ENCODE measurements at places on chromosomes 13 and 19.
A peak's percentile ranks its signal among the peaks of the same experiment; 100 is the strongest.

DNA sequence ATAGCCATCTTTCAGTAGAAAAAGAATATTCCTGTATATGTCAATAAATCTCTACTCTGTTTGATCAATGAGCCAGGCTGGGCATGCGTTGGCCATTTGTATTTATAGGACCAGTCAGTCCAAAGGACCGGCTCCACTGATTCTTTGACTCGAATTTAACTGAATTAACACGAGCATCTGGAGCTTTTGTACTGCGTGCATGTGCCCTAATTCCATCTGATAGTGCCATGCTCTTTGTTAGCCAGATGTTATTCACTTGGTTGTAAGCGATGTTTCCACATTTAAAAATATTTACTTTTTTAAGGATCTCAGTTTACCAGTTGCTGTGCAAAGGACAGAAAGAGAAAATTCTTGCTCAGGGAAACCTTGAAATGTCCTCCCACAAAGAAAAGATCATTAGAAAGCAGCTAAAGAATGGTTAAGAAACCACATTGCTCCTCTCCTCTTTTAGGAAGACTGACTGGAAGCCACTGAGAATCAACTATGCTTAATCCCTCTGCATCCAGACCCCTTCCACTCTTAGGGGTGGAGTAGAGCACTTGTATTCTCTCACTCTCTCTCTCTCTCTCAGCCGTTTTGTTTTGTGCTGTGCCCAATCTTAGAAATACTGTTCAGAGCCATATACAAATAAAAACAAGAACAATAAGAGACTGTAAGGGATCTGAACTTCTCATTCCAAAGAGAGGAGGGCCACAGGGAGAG, 165.8 kb downstream of the DCLK1 start:
- DNase-seq, result no peak

- DNase-seq, result no peak
Measured at GRCh38 chr13:57045826-57046546, 94.7 kb upstream of the PRR20A start.

DNA sequence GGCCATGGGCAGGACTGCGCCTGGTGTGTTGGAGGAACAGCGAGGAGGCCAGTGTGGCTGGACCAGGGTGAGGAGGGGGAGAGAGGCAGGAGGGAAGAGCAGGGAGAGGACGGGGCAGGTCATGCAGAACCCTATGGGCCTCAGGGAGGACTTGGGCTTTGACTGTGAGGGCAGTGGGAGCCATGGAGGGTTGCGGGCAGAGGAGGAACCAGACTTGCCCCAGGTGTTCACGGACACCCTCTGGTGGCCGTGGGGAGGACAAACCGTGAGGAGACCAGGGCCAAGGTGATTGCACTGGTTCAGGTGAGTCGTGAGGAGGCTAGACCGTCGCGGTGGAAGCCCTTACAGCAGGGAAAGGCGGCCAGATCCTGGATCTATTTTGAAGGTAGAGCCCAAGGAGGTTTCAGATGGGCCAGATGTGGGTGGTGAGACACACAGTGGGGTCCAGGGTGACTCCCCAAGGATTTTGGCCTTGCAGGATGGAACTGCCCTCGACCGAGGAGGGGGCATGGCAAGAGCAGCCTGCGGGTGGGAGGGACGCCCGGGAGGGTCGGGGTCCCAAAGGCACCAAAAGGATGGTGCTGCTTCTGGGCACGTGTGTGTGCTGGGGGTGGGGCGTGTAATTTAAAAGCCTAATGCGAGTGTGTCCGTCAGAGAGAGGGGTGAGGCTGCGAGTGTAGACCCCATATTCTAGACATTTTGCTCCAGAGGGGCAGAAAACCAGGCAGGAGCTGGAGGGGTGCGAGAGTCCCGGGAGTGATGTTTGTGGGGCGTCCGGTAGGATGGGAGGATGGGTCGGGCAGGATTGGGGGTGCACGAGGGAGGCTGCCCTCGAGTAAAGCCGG, 2.7 kb upstream of the REXO1 start:
- no peak for DNase-seq

DNA sequence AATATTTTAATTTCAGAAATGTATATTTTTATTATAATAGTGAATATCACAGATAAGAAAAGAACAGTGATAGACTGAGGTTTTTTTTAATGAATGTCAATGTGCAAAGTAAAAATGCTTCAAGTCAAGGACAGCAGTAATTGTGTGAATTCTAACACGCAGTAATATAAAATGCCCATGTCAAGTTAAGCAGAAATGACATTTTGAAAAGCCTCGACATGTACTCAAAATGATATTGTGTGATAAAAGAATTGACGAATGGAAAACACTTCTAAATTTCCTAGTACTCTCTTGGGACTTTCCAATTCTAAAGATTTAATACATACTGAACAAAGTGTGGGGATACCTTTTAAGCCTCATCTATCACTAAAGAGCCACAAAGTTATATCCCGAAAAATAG, 172.6 kb downstream of the SLITRK6 start:
- no peak for DNase-seq

DNA sequence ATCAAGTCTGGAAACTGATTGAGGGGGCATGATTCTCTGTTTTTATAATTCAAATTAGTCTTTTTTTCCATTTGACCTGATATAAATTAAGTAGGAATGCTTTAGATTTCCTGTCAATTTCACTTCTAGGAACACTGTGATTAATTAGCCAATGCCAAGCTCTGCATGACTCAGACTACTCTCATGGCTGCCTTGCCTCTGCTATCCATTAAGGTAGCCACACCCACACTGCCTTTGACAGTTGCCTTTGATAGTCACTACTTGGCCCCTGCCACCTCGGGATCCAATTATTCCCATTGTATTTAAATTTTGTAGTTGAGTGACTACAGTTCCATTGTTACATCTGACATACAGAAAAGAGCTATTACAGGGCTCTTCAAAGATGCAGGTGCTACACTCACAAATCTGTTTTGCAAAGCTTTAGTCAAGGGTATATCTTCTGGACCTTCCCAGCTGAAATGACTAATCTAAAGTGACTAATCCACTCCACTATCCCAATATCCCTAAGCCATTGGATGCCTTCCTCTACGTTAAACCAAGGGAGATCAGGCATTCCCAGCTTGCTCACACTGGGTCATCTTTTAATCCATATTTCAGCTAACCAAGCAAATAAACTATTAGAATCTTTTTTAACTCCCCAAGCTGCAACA, 1193.1 kb upstream of the MIR17HG start:
- no peak for DNase-seq

DNA sequence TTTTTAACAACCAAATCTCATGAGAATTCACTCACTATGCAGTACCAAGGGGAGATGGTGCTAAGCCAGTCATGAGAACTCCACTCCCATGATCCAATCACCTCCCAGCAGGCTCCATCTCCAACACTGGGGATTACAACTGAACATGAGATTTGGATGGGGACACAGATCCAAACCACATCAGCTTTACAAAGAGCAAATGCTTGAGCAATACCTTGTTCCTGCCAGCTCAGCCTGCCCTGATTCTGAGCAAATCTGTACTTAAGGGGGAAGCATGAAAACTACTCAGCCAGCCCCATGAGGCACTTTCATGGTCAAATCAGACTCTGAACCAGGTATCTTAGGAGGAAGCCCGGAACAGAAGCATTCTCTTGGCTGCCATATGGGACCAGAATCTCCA, 259.9 kb downstream of the TBC1D4 start:
- DNase-seq, result peak; percentile 41

DNA sequence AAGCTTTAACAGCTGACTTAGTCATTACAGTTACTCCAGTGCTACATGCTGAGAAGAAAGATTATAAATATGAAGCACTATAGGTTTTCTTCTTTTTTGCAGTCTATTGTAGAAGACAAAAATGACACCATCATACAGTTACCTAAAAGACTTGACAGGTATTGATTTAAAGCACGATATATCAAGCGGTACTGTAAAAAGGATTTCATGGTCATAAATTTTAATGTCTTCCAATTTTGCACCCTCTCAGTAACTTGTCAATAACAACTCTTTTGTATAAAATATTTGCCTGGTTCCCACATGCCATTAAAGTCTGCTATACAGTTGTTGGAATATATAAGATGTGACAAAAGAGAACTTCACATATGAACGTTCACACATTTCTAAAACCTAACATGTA, 102.8 kb downstream of the ZIC5 start:
- no peak for DNase-seq

GRCh38 chr13:30800107-30800506, 64.8 kb downstream of the ALOX5AP start:
- no peak for DNase-seq

- DNase-seq, result no peak
Measured at GRCh38 chr19:10654610-10655456, 687 bp downstream of the ILF3 start.

DNA sequence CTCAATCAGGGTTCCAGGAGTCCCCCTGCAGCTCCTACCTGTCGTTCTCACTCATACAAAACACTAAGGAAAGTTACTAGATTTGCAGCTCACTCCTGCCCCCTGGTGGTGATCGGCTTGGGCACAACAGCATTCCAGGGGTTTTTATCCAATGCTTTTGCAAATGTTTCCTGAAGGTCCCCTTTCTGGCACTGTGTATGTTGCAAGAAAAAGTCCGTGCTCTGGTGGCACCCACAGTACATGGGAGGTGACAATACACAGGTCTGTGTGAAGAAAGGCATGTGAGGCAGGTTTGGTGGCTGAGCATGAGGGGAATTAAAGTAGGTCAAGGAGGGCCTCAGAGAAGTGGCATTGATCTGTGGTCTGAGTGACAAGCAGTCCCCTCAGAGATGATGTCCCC, 8.6 kb upstream of the TYK2 start:
- DNase-seq, result peak; percentile 65

GRCh38 chr13:42594481-42595252, 20.7 kb downstream of the TNFSF11 start:
- DNase-seq, result peak; percentile 72

DNA sequence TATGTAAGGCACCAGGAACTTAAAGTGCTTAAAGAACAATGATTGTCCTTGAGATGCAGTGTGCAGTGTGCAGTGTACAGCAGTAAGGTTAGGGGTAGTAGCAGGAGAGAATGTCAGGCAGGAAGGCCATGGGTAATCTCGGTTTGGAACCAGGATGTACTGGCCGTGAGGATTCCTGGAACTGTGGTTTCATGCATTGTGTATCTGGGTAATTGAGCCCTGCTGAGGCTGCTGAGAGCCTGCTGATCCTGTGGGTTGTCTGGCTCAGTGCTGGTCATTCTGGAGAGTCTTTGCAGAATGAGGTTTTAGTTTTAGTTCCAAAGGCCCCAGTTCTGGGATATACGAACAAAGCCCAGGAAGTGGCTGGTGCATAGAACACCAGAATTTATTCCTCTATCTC, 71.0 kb downstream of the ZNF568 start:
- DNase-seq, result no peak

All from astrocyte of the cerebellum (primary cell).